Activated B cell treated with CpG ODN at 0.5 μM for 24 hours (primary cell): ENCODE measurements at places on chromosomes 1 and 21. TPM values are rescaled to one million over a fixed set of nuclear protein-coding genes. Genes with fewer than 3 reads are reported as not detected.

Gene S100A2
- 2.0 and 4.4 TPM in 2 replicates for total RNA-seq

GRCh38 chr1:18118491-18118890 is 10.9 kb downstream of the IGSF21 start:
- no peak for DNase-seq

Gene AKT3
- total RNA-seq = 63.3 and 67.9 TPM in 2 replicates

Gene DLGAP3
- 3.9 and 6.0 TPM in 2 replicates for total RNA-seq

DNA sequence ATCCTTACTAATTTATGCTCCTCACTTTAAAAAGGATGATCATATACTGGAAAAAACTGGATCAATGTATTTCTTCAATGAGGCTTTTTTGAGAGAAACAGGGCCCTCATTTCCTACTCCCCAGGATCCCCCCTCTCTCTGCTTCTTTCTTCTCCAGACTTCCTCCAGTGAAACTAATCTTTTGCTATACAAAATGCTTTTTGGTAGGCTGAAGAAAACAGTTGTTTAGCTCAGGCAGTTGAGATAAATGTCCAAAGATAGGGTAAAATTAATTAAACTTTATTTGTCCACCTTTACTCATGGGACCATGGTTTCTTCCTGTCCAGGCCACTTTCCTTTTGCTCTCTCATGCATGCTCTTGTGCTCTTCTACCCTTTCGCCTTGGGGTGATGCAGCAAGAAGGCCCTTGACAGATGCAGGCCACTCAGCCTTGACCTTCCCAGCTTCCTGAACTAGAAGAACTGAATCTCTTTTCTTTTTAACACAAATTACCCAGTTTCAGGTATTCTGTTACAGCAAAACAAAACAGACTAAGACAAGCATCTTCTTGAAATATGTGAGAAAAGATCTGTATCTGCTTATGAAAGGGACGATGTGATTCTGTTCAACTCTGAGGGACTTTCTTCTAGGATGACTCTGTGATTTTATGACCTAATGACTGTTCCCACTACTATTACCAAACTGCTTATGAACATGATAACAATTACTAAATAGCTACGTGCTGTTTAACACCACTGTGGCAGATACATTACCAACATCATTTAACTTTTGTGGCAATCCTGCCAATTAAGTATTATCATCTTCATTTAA is 63.7 kb downstream of the NVL start:
- DNase-seq = no peak

- no peak for DNase-seq
Observed at GRCh38 chr1:118185084-118185832, at the start of gene SPAG17. Gene SPAG17 (minus strand): TSS chr1:118185228. CDS start chr1:118185157, 71 bp downstream.
